CMK (cell line): ENCODE measurements at places on chromosomes 2 and 18.

GRCh38 chr2:219065484-219065883 is 4.8 kb upstream of the IHH start:
- DNase-seq = no peak

DNA sequence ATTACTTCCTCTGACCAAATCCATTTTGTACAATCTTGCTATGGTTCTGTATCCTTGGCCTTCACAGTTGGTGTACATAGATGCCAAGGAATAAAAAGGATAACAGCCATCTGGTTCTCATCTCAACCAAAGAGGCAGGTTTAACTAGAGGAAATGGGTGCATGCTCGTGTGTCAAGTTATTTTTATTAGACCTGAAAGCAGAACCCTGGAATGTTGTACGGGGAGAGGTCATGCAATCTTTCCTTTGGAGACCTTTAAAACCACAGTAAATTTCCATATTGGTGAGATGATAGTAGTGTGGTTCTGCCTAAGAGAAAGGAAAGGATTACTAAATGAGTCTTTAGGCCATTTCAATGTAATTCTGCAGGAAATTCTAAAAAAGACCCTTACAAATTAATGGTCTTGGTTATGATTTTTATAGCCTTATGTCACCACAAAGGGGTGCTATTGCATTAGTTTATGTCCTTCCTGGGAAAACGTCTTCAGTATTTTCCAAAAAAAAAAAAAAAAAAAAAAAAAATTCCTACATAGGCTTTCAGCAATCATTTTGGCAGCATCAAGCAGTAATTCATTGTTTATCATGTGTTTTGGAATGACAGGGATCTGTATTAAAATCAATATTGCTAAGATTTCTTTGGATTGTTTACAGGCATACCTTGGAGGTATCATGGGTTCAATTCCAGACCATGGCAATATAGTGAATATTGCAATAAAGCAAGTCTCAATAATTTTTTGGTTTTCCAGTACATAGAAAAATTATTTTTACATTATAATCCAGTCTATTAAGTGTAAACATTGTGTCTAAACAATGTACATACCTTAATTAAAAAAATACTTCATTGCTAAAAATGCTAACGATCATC is 270.8 kb downstream of the NYAP2 start:
- no peak for DNase-seq

GRCh38 chr2:65055422-65056214 is 598 bp upstream of the CEP68 start:
- no peak for DNase-seq

- DNase-seq = no peak
Measured at GRCh38 chr2:234793212-234793785, 158.5 kb upstream of the SH3BP4 start.

DNA sequence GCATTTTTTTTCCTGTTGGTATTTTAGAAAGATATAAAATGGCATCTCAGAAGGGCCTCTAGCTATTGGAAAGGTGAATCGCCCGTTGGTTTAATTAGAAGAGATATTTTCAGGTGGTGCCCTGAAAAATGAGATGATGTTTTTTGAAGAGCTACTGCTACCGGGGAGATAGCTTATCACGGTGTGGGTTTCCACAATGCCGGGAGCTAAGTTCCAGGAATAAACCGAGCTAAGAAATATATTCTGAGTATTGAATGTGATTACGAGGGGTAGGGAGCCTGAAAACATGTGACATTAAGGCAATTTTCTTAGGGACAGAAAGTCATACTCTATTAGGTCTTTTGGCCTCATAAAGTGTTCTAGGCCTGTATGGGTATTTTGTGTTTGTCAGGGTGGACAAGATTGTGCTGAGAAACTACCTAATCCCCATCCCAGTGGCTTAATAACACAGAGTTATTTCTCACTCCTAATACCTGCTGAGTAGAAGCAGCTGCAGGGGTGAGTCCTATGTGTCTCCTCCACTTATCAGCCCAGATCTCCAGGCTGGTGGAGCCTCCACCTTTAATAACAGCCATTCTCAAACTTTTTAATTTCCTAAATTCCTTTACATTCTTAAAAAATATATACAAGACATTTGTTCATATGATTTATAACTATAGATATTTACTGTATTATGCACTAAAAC is 150.2 kb downstream of the LRRTM1 start:
- DNase-seq = peak; percentile 24

DNA sequence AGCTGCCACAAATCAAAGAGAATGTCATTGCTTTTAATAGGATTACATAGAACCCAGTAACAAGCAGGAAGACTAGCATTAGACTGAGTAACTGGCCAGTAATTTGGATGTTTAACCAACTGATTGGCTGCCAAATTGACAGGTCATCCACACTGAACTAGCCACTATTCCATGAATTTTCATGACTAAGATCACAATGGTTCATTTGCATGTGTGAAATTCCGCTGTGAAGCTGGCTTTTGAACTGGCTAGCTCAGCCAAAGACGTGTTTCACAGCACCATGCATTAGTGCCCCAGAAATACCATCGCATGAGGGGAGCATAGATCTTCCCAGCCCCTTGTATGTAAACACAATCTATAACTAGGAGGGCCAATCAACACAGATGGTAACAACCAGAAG is 649.8 kb downstream of the ARHGAP15 start:
- no peak for DNase-seq

DNA sequence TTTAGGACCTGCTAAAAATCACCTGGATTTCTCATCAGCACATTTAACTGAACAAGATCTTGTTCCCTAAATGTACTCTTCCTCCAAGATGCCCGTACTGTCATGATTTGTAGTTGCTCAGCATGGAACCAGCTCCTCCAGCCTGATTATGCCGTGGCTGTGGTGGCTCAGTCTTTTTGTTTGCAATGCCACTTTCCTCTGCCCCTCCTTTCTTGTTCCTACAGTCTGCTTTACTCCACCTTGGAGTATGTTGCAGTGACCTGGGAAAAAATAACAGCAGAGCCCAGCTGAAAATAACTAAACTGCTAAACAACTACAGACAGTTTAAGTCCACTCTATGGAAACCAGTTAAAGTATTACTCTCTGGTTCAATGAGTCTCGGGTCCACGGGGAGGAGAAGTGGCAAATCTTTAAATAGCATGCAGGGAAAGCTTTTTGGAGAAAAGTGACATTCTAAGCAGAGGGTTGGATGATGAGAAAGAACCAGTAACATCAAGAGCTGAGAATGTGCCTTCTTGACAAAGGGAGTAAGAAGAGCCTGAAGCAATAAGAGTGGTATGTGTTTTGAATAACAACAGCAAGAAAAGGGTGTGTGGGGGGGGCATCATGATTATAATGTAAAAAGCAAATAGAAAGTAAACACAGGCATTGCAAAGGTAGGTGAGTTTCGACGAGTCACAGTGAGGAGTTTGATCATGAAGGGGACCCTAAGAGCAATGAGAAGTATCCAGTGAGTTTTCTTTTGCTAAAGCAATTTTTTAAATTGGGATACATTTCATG is 225.7 kb downstream of the TMX3 start:
- DNase-seq = no peak

DNA sequence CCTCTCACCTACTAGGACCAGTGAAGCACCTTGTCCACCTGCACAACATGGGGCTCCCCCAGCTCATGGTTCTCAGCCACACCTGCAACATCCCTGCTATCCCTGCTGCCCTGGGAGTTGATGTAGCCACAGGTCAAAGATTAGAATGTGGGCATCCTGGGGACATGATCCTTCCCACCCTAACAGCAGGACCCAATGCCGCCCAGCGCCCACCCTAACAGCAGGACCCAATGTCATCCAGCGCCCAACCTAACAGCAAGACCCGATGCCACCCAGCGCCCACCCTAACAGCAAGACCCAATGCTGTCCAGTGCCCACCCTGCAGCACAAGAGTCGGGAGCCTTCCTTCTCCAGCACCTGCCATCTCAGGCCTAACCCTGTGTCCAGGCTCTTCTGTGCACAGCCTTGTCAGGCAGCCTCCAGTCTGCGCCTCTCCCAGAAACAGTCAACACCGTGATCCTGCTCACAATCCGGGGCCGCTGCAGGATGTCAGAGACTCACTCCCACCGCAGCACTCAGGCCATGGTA is 237.3 kb upstream of the SALL3 start:
- no peak for DNase-seq
